ENCODE measurements at places on chromosomes 16 and 17.
A peak's percentile ranks its signal among the peaks of the same experiment; 100 is the strongest.

GRCh38 chr16:71568551-71568950 lies 8.3 kb downstream of the TAT start:
- no peak for DNase-seq

DNA sequence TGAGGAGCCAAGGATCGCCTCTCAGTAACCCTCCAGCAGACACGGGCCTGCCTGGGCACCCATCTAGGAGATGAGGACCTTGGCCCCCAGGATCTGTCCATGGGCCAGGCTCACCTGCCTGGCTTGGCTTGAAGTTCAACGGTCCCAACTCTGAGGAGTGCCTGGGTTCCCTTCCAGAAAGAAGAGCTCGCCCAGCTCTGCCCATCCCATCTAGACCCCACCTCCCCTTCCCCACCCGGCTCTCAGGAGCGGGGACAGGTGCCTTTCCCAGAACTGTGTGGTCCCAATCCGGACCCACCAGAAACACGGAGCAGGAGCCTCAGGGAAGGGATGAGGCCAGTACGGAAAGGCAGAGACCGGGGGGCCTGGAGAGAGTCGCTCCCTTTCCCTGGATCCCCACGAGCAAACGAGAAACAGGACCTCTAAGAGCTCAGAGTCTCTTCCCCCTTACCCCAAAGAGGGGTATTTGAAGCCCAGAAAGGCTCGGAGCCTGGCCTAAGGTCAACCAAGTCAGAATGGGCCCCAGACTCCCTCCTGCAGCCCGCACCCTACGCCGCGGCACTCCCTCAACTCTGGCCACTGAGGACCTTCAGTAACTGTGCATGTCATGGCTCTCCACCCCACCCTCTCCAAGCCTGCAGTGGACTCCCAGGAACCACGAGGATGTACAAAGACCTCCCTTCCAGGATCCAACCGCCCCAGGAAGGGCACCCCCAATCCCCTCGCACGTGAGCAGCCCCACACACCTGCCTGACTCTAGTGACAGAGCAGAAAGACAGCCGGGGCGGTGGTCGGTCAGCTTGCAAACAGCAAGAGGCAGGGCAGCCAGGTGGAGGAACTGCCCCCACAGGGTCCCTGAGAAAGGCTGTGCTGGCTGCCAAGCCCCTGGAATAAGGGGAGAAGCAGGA lies 5.4 kb downstream of the CLUH start:
- DNase-seq: no peak

- DNase-seq: no peak
Observed at GRCh38 chr16:30896261-30896888, at the start of gene CTF1. Gene CTF1, plus strand, starts transcription at chr16:30896614. Its CDS starts 30 bp downstream, at chr16:30896644.

- DNase-seq: peak; percentile 66
Observed at GRCh38 chr16:3020247-3020603, at the start of gene TNFRSF12A. Gene TNFRSF12A, plus strand, starts transcription at chr16:3020368. Its CDS starts 30 bp downstream, at chr16:3020398.
